ENCODE measurements at places on chromosomes 7 and 10. TPM values are rescaled to one million over a fixed set of nuclear protein-coding genes. Genes with fewer than 3 reads are reported as not detected.

DNA sequence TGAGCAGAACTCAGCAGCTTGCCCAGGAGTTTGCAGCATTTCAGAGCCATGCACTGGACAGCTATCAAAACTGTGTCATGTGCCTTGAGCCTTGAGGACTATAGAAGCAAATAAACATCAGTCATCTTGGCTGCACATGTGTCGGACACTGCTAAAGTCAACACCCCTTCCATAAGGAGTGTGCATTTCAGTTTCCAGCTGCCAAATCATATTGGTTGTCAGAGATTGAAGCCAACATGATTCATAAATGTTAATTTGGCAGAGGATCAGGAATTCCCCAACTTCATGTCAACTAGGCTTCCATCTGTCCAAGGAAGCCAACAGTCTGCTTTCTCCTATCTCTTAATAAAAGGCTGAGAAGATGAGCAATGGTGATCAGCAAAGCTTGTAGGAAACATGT, 32.8 kb downstream of the SLC16A12 start:
- H3K36me3 ChIP-seq, result no peaks in the 10 kb centered on the region
- no peak overlapping the region for H3K4me3 ChIP-seq
- no peak for DNase-seq
- no peaks in the 10 kb centered on the region for H3K4me1 ChIP-seq

The TAS2R41 gene
- total RNA-seq, result not detected

GRCh38 chr10:117488004-117488403, 54.5 kb upstream of the EMX2 start:
- no peak overlapping the region for H3K4me3 ChIP-seq
- H3K27ac ChIP-seq, result no peak overlapping the region
- DNase-seq, result no peak
- H3K4me1 ChIP-seq, result no peaks in the 10 kb centered on the region
- peaks cover 9% of the 10 kb centered on the region for H3K27me3 ChIP-seq
- H3K36me3 ChIP-seq, result no peaks in the 10 kb centered on the region

- H3K4me3 ChIP-seq, result no peak overlapping the region
- H3K27me3 ChIP-seq, result no peaks in the 10 kb centered on the region
- peaks cover 9% of the 10 kb centered on the region for H3K4me1 ChIP-seq
- H3K36me3 ChIP-seq, result no peaks in the 10 kb centered on the region
Measured at GRCh38 chr7:111086532-111086931, 4.4 kb upstream of the LRRN3 start.

All from adrenal gland (tissue), 19 donors.